Memory B cell (primary cell): ENCODE measurements at places on chromosomes 2 and 18.

DNA sequence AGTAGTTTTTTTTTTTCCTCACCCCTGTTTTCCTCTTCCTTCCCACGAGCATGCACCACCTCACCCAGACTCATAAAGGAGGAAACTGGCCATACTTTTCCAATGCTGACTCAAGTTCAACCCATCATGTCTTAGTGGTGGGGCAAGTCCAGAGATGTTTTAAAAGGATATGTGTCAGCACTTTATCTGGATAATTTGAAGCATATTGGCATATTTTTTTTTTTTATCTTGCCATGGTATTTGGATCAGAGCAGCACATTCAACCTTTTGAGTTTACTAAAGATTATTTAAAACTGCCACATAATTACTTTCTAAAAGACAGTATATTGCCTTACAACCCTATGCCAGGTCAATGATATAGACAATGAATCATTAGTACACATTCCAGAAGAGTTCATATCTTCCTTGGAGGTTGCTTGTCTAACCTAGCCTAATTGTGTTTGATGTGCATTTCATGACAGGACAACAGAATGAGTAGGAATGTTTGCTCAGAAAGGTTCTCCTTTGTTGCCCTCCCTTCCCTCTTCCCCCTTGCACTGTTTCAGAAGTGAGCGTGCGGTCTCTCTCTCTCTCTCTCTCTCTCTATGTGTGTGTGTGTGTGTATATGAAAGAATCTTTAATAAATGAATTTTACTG is 950.7 kb upstream of the FAM98A start:
- no peak for DNase-seq

GRCh38 chr2:2899826-2900225 is 477.8 kb downstream of the EIPR1 start:
- no peak for DNase-seq

- DNase-seq = no peak
Observed at GRCh38 chr2:64630752-64631151, 23.0 kb downstream of the SERTAD2 start.

DNA sequence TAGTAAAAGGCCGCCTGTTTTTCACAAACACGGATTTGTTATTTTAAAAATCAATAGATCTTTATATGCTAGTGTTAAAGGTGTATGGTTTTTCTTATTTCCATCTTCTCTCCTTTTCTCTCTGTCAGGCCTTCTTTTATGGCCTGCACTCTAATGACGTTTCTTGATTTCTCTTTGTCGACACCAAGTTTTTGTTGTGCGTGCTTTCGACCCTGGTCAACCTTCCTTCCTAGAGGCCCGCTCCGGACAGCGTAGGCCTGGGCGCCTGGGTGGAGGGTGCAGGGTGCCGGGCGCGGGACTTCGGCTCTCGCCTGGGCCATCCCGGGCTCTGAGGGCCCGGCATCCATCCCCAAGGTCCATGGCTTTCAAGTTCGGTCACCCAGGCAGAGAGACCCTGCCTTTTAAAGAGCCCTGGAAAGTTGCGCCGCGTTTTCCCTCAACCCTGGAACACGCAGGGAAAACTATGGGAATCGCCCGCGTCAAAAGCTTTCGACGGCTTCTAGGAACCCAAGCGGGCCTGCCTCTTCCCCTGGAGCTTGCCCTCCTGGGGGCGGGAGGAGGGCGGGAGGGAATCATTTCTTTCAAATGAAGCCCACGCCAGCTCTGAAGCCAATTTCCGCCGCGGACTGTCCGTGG is 4.1 kb upstream of the SATB2 start:
- DNase-seq = no peak

GRCh38 chr2:36403675-36404230 is 48.2 kb downstream of the CRIM1 start:
- no peak for DNase-seq

DNA sequence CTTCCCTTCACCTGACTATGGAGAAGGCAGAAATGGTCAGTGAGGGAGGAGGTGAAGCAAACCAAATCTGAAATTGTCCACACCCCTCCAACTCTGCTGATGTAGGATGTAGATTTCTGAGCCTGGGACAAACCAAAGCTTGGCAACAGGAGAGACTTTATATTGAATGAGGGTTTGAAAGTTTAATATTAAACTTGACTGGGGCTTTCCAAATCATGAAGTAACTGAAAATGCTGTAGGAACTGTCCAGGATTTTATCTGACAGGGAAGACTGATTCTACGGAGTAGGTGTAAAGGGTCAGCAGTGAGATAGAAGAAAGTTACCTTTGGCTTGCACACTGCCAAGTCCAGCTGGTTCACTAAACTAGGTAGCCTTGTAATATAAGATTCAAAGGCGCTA is 194.5 kb downstream of the TDRD15 start:
- DNase-seq = no peak

GRCh38 chr18:69490813-69491212 is 90.1 kb downstream of the DOK6 start:
- no peak for DNase-seq

GRCh38 chr2:196422361-196422760 is 217.2 kb upstream of the CCDC150 start:
- DNase-seq = no peak

- no peak for DNase-seq
Observed at GRCh38 chr2:181326661-181327060, 130.5 kb upstream of the ITGA4 start.

GRCh38 chr2:49845671-49846070 is 691.4 kb upstream of the FSHR start:
- DNase-seq = no peak

GRCh38 chr2:105882341-105882740 is 137.6 kb downstream of the NCK2 start:
- DNase-seq = no peak

DNA sequence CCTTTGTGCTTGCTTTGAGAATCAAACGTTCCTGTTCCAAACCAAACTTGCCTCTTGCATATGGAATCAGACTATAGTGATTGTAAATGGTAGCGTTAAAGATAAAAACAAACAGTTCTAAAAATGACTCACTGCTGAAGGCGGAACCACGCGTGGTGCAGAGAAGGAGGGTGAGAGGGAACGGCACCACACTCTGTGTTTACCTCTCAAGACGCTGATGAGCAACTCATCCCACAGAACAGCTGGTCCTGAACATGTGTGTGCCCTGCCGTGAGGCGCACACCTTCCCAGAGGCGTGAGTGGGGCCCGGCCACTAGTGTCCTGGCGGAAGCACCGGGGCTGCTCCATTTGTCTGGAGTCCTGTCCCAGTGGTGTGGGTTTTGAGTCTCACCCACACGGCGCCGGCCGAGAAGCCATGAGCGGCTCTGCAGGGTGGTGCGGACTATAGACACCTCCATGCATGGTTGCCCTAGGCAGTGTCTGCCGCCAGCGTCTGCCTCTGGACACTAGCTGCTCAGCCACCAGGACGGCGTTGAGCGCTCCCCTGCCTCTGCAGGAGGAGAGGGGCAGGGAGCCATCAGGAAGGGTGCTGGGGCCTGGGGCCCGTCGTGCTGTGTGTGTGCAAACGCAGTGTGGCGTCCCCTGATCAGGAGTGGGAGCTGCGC is 52.1 kb downstream of the NFATC1 start:
- no peak for DNase-seq

DNA sequence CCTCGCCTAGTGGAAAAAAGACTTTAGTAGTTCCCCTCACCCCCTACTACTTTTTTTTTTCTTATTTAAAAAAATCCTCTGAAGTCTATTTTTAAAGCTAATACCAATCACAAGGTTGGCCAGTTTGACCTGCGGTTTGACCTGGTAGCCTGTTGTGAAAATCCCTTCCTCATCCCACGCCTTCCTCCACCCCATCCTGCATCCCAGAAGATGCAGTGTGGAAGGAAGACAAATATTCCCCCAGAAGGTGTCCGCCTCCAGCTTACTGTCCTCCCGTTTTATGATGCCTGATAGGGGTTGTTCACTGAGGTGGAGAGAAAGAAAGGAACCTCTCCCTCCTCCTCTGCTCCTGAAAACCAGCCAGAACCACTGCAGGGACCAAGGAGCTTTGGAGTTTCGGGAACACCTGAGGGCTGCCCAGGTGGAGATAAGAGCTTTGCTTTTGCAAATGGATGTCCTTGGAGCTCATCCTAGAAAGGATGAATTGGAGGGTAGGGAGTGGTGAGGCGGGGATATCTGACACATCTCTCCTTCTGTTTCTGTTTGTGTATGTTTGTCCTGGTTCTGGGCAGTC is 909 bp downstream of the ATP6V1C2 start:
- DNase-seq = no peak

- no peak for DNase-seq
Observed at GRCh38 chr2:160241251-160242137, 41.4 kb upstream of the ITGB6 start.

GRCh38 chr2:15527074-15527739 is 33.9 kb downstream of the NBAS start:
- DNase-seq = no peak

DNA sequence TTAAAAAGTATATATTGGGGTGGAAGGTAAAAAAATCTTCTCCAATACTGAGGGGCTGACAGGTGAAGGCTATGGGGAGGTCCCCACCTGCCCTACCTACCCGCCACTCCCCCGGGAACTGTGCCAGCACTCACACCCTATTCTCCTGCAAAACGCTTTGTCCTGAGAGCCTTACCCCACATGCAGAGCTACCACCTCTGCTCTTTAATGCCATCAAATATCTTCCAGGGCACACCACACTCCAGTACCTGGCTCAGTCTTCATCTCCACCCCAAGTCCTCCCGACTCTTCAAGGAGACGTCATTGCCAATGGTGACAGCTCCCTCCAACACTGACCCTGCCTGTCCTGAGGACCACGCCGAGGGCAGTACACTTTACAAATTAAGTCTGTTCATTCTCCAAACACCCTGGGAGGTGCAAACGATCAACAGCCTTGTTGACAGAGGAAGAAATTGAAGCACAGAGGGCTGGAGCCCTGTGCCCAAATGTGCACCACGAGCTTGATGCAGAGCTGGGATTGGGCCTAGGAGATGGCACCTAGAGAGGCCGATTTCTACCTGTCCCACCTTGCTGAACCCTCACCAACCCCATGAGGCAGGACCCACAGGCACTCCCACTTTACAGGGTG is 6.0 kb upstream of the GPR55 start:
- DNase-seq = no peak

DNA sequence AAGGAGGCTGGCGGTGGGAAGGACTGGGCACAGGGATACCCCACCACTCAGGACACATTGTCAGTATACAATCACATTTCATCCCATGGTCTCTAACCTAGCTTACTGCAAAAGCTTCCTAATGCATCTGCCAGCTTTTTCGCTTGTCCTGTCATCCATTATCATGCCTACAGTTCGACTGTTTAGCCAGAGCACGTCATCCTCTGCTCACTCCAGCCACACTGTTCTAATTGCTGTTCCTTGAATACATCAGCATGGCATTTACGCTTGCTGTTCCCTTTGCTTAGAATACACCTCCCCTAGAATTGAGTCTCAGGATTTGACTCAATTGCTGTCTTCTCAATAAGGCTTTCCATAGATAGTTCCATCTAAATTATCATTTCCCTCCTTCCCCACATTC is 166.3 kb downstream of the CCDC148 start:
- DNase-seq = no peak

- no peak for DNase-seq
Observed at GRCh38 chr2:201955231-201955630, 78.4 kb upstream of the FZD7 start.

DNA sequence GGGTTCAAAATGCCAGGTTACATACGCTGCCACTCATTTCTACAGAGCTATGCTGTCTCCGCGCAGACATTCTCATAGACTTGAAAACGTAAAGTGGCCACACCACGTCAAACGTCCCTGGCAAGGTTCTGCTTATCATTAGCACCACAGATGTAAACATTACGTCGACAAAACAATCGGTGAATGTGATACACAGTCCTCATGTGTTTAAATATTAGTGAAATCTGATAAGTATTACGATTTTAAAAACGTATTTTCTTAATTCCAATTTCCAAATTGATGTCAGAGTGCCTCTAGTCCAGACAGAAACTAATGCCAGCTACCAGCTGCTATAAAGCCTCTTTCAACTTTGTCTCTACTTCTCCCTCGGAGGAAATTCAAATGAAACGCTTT is 1.2 kb downstream of the STK17B start:
- DNase-seq = no peak

DNA sequence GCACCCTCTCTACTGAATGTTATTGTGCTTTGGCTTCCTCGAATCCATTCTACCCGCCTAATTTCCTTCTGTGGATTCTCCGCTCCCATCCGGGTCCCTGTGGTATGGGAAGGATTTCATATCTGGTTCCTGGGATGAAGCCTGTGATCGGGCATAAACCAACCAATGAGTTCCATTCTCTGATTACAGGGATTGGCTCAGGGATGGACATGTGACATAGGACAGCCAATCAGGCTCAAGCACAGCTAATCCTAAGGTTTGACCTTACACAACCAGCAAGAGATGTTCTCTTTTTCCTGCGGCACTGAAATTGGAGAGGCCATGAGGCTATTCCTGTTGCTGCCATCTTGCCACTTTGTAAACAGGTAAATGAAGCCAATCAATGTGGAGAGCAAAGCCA is 168.1 kb upstream of the SMAD2 start:
- DNase-seq = no peak
